Inflammatory macrophage (primary cell): ENCODE measurements at places on chromosomes 2 and 18.

GRCh38 chr2:227460070-227460485 lies 11.9 kb upstream of the AGFG1 start:
- DNase-seq = no peak

DNA sequence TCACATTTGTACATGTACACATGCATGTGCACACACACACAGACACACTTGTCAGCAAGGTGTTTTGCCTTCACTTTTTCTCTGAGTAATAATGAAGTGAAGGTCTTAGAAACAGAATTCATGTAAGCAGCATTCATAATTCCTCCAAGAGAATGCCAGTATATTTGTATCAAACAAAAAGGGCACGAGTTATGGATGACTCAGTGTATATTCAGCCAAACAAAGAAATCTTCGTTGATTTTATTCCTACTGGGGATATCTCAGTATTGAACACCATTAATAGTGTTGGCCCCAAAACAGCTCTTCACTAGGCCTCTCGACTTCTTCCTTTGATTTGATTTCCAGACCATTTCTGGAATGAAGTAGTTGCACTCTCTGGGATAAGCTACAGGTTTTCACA lies 125.3 kb downstream of the PIK3C3 start:
- no peak for DNase-seq

DNA sequence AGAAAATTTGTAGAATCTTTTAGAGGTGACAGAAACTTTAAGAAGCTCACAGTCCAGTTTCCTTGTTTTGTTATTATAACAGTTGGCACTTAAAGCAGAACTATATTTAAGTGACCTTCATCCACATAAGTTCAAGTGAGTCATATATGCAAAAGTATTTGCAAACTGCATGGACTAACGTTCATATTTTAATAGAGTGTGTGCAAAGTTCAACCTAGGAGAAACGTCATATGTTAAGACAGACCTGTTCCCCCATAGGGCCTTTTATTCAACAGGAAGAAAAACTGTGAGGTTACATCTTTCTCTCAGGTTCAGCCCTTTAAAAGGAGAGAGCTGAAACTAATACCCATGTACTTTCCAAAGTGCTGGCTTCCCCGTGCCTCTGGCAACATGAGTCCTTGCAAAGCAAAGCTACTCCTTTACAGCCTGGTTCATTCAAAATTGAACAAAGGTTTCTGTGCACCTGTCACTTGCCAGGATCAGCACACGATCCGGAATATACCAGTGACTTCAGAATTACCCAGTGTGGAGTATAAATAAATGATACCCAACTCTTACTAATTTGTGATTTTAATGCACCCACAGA lies 280.0 kb upstream of the RAB12 start:
- DNase-seq = no peak

DNA sequence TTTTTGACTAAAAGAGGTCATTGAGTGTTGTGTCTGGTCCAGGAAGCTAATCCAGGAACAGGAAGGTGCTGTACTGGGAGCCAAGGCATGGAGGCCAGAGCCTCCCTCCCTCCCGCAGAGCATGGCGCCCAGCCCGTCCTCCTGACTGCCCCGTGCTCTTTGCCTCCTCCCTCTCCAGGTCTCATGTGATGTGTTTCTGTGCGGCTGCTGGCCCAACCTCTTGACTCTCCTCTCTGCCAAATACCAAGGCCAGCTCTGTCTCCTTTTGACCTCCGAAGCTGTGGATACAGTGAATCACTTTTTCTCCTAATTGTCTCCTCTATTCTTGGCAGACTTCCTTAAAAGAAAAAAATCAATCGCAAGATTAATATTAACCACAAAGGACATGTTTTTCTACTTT lies 284.1 kb downstream of the PHLPP1 start:
- no peak for DNase-seq
